ENCODE measurements at places on chromosomes 6 and 20. TPM values are rescaled to one million over a fixed set of nuclear protein-coding genes. Genes with fewer than 3 reads are reported as not detected.

The FGD2 gene
- not detected for total RNA-seq

DNA sequence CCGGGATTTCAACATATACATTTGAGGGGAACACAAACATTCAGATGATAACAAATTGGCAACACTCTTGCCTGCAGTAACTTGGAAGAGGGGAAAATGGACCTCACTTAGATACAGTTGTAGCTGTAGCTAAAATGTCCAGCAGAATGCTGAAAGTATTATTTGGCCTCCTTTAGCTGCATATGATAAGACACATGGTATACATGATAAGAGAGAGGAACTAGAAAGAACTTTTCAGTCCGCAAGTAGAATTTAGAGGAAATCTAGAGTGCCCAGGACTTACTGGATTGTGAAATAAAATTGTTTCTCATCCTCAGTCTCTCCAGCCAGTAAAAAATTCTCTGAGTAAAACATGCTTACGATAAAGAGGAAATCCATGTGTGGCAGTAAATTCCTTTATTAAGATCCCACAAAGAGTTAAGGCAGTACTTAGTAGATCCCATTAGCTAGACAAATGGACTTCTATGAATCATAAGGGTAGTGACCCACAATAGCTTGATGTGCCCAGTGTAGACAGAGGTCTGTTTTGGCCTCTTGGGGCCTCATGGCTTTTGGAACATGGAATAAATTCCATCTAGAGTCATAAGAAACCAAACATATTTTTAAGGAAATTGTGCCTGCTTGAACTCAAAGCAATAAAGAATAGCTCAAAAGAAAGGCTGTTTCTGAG is 87.9 kb upstream of the RBM24 start:
- no peak overlapping the region for H3K27ac ChIP-seq
- no peaks in the 10 kb centered on the region for H3K4me1 ChIP-seq
- H3K4me3 ChIP-seq = no peak overlapping the region
- H3K36me3 ChIP-seq = no peaks in the 10 kb centered on the region
- H3K27me3 ChIP-seq = peaks cover 2% of the 10 kb centered on the region

DNA sequence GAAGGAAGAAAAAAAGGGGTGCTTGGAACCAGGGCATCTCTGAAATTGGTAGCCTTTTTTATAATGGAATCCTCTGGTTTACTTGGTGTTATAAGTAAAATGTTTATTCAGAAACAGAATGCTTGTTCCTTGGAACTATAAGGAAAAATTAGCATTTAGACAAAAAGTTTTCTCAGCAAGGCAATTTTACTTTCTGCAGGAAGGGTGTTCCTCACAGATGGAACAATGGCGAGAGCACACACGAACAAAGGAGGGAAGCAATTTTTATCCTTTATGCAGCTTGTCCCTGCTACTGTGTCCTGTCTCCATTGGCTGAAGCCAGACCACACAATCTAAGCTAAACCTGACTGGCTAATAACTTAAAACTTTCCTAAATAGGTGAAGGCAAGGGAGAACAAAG is 22.7 kb upstream of the FANCE start:
- DNase-seq = no peak
- peaks cover 8% of the 10 kb centered on the region for H3K4me1 ChIP-seq
- peaks cover 12% of the 10 kb centered on the region for H3K36me3 ChIP-seq
- H3K27ac ChIP-seq = no peak overlapping the region

- peaks cover 15% of the 10 kb centered on the region for H3K4me1 ChIP-seq
- peak overlapping the region; percentile 21 for H3K27ac ChIP-seq
- H3K27me3 ChIP-seq = peaks cover 4% of the 10 kb centered on the region
- no peaks in the 10 kb centered on the region for H3K36me3 ChIP-seq
These were observed 414.0 kb downstream of the GJA1 start for GRCh38 chr6:121849477-121849876.

The HNF4A gene
- total RNA-seq = 71.1 TPM

DNA sequence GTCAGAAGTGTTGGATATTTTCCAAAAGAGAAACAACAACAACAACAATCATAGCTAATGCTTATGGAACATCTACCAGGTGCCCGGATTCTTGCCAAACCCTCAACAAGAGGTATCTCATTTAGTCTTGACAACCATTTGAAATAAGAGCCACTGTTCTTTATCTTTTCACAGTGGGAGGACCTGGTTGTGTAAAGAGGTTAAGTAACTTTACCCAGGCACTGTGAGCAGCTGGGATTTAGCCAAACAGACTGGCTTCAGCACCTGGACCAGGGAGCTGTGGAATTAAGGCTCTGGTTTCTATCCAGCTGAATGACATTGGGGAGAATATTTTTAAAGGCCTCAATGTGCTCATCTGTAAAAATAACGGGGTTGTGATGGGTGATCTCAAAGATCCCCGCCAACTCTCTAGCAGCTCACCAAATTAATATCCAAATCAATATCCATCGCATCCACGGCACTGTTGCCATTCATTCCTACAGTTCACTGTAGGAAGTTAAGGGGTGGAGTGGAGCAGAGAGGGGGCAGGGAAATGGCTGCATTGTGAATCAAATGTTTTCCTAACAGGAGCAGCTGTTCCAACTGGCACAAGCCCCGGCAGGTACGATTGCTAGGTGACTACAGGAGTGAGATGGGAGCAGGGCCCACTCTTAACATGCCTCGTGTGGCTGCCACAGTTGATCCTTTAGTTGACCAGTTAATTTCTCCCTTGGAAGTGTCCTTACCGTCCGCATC is 61.8 kb downstream of the GCNT2 start:
- no peaks in the 10 kb centered on the region for H3K36me3 ChIP-seq
- peaks cover 5% of the 10 kb centered on the region for H3K27me3 ChIP-seq
- peak overlapping the region; percentile 75 for H3K27ac ChIP-seq
- peak overlapping the region; percentile 10 for H3K4me3 ChIP-seq

The RIPOR3 gene
- total RNA-seq = 0.29 TPM

- H3K27me3 ChIP-seq = peaks cover 3% of the 10 kb centered on the region
- H3K4me1 ChIP-seq = peaks cover 5% of the 10 kb centered on the region
- no peak overlapping the region for H3K4me3 ChIP-seq
- DNase-seq = no peak
These were observed 8.7 kb upstream of the GMPR start for GRCh38 chr6:16229700-16230099.

DNA sequence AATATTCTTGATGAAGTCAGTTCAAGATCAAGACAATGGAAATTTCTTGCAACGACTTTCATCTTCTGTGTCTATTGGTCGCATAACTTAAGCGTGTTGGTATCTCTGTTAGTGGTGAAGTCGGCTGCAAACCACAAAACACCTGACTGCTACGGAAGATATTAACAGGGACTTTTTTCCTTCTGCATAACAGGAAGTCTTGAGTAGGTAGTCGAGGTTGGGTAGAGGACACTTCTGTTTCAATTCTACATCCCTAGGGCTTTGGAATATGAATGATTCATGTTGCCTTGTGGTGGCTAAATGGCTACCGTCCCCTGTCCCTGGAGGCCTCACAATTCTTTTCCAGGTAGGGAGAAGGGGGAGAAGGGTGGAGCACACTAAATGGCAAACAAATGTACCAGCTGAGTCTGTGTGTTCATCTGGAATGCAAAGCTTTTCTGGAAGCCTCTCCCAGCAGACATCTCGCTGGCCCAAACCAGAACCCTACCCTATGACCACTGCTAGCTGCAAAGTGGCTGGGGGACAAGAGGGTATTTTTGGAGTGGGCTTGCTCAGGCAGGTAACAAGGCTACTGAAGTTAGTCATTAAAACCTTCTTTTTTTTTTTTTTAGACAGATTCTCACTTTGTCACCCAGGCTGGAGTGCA is 34.6 kb upstream of the NKX2-2 start:
- H3K4me3 ChIP-seq = no peak overlapping the region
- DNase-seq = no peak
- no peak overlapping the region for H3K27ac ChIP-seq
- H3K36me3 ChIP-seq = no peaks in the 10 kb centered on the region

DNA sequence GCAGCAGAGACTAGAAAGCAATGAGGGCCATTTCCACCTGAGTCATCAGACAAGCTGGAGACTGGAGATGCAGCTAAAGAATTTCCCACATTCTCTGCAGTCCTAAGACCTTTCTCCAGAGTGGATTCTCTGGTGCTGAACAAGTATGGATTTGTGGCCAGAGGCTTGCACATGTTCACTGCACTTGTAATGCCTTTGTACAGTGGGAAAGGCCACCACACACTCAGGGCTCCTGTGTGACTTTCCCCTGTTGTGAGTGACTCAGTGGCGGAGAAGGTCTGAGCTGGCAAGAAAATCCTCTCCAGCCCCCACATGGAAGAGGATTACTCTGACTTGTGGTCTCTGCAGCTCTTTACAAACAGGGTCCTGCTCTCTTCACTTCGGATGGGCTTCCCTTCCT is 192.3 kb downstream of the C6orf118 start:
- H3K4me3 ChIP-seq = no peak overlapping the region
- H3K27me3 ChIP-seq = no peaks in the 10 kb centered on the region
- H3K4me1 ChIP-seq = peaks cover 10% of the 10 kb centered on the region

GRCh38 chr20:50820515-50821256 is 25.8 kb downstream of the BCAS4 start:
- H3K27ac ChIP-seq = no peak overlapping the region
- peaks cover 4% of the 10 kb centered on the region for H3K36me3 ChIP-seq
- no peak overlapping the region for H3K4me3 ChIP-seq
- DNase-seq = no peak
- H3K27me3 ChIP-seq = no peaks in the 10 kb centered on the region

DNA sequence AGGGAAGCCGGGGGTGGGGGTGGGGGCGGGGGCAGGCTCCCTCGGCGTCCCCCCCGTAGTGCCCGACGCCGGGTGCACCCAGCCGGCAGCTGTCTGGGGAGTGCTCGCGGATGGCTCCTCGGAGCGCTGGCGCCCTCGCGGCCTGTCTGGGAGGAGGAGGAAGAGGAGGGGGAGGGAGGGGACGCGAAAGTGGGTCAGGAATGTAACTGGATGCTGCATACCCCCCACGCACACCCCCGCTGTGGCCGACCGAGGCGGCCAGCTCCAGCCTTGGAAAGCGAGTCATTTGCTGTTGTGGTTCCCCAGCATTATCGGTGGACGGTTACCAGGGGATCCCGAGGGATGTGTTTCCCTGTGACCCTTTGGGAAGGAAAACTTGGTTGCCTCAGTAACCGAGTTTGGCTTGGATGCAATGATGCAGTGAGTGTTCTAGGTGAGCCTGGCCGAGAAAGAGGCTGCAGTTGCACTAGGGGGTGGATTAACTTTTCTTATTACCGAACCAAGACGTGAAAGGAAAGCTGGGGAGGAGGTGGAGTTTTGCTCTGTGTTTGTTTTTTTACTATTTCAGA is 55.2 kb upstream of the RREB1 start:
- peaks cover 11% of the 10 kb centered on the region for H3K4me1 ChIP-seq
- no peaks in the 10 kb centered on the region for H3K27me3 ChIP-seq
- peak overlapping the region; percentile 50 for H3K4me3 ChIP-seq
- H3K27ac ChIP-seq = peak overlapping the region; percentile 6

GRCh38 chr20:1327241-1327653 is 1.7 kb downstream of the SDCBP2 start:
- no peak for DNase-seq
- peak overlapping the region; percentile 91 for H3K27ac ChIP-seq
- H3K4me1 ChIP-seq = peaks cover 11% of the 10 kb centered on the region
- peaks cover 2% of the 10 kb centered on the region for H3K36me3 ChIP-seq

DNA sequence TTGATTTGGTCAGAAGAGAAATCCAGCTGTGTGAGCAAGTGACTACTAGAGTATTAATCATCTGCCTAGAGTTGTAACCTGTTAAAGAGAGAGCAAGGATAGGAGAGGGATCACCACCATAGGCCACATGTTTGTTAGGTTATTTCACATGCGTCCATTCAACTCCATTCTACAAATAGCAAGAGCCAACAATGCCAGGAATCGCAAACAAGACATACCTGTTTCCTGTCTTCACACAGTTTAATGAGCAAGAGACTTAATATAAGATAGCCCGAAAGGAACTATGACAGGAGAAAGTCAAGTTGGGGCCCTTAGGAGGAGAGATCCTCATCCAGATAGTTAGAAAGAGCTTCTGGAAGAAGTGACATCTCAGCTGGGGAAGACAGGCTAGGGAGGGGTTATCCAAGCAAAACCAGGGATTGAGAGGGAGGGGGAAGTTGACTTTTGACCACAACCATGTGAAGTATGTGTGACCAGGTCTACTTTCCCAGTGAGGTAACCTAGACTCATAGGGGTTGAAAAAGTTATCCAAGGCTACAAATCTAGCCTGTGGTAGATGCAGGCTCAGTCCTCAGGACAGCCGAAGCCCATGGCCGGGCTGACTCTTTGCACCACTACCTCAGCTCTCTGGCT is 147.4 kb downstream of the ALDH8A1 start:
- no peak overlapping the region for H3K27ac ChIP-seq
- H3K27me3 ChIP-seq = no peaks in the 10 kb centered on the region
- H3K4me1 ChIP-seq = peaks cover 10% of the 10 kb centered on the region
- no peak overlapping the region for H3K4me3 ChIP-seq
- no peaks in the 10 kb centered on the region for H3K36me3 ChIP-seq

GRCh38 chr20:63381781-63382431 is 20.8 kb upstream of the CHRNA4 start:
- peak; percentile 61 for DNase-seq
- peaks cover 7% of the 10 kb centered on the region for H3K27me3 ChIP-seq
- H3K36me3 ChIP-seq = no peaks in the 10 kb centered on the region
- H3K4me3 ChIP-seq = no peak overlapping the region

GRCh38 chr20:9583151-9583550 is 68.8 kb downstream of the LAMP5 start:
- H3K4me3 ChIP-seq = no peak overlapping the region
- no peaks in the 10 kb centered on the region for H3K4me1 ChIP-seq
- H3K27me3 ChIP-seq = no peaks in the 10 kb centered on the region
- peaks cover 14% of the 10 kb centered on the region for H3K36me3 ChIP-seq

GRCh38 chr20:8121666-8122065 is 10.4 kb upstream of the PLCB1 start:
- H3K27ac ChIP-seq = no peak overlapping the region
- H3K36me3 ChIP-seq = no peaks in the 10 kb centered on the region
- no peak for DNase-seq
- no peaks in the 10 kb centered on the region for H3K27me3 ChIP-seq
- no peak overlapping the region for H3K4me3 ChIP-seq

DNA sequence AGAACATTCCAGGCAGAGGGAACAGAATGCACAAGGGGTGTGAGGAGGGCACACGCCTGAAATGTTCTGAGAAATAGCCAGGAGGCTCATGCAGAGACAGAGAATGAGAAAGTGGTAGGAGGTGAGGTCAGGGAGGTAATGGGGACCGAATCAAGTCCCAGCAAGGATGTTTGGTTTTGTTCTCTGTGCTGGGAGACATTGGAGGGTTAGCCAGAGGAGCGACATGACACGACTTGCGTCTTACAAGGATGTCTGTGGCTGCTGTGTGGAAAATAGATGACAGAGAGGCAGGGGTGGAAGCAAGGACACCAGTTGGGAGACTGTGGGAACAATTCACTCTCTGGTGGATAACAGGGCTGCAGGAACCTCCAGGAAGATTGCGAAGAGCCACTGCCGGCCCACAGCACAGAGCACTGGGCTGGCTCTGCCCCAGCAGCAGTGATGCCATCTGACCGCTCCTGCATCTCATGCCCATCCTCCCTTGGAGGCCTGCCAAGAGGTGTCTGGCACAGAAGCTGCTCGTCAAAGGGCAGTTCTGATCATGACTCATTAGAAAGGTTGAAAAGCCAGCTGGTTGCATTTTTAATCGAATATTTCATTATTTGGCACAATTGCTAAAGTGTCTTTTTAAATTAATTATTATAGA is 57.7 kb upstream of the CD83 start:
- no peak overlapping the region for H3K4me3 ChIP-seq
- no peaks in the 10 kb centered on the region for H3K4me1 ChIP-seq
- DNase-seq = no peak

- H3K27ac ChIP-seq = no peak overlapping the region
- no peaks in the 10 kb centered on the region for H3K4me1 ChIP-seq
These were observed 60.1 kb upstream of the OGFRL1 start for GRCh38 chr6:71228461-71229041.

Data from progenitor cell of endocrine pancreas (in vitro differentiated cells).